ENCODE measurements at places on chromosomes 3 and 15. TPM values are rescaled to one million over a fixed set of nuclear protein-coding genes. Genes with fewer than 3 reads are reported as not detected.
A peak's percentile ranks its signal among the peaks of the same experiment; 100 is the strongest.

The SLITRK3 gene
- not detected for polyA plus RNA-seq

The TMOD2 gene
- polyA plus RNA-seq, result 5.2 TPM

DNA sequence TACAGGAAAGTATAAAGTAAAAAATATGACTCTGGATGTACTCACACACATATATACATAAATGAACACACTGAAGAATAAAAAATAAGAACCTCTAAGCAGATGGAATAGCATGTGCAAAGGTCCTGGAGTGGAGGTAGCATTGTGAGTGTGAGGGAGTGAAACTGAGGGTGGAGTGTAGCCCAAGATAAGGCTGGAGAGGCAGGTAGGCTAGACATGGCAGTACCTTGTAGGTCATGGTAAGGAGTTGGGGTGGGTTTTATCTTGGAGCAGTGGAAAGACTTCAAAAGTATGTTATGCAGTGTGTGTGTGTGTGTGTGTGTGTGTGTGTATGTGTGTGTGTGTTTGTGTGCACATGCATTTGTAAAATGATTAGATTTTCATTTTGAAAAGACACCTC lies 49.5 kb downstream of the TLNRD1 start:
- H3K27ac ChIP-seq, result no peak overlapping the region
- no peaks in the 10 kb centered on the region for H3K4me1 ChIP-seq
- DNase-seq, result no peak

DNA sequence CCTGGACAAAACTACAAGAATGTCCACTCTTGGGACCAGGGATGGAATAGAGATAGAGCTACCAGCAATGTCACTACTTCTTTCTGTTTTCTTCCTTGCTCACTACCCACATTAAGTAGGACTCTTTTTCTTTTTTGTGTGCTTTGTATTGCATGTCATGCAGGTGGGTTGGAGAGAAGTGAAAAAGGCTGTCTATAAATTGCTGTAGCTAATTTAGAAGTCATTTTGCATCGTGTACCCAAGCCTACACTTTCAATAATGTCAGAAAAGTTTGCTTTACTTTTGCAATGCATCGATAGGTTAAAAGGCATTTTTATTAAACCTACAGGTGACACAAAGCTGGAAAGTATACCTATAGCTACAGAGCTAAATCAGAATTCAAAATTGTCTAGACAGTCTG lies 58.9 kb downstream of the GTF2E1 start:
- no peaks in the 10 kb centered on the region for H3K36me3 ChIP-seq
- no peaks in the 10 kb centered on the region for H3K4me1 ChIP-seq
- DNase-seq, result no peak
- H3K27ac ChIP-seq, result no peak overlapping the region

The SEC22C gene
- 45.3 TPM for polyA plus RNA-seq

GRCh38 chr3:140910860-140911259 lies 30.8 kb upstream of the SLC25A36 start:
- no peaks in the 10 kb centered on the region for H3K36me3 ChIP-seq
- no peak overlapping the region for H3K27ac ChIP-seq

The EXD1 gene
- polyA plus RNA-seq, result 0.17 TPM

The RYR3 gene
- 0.09 TPM for polyA plus RNA-seq

DNA sequence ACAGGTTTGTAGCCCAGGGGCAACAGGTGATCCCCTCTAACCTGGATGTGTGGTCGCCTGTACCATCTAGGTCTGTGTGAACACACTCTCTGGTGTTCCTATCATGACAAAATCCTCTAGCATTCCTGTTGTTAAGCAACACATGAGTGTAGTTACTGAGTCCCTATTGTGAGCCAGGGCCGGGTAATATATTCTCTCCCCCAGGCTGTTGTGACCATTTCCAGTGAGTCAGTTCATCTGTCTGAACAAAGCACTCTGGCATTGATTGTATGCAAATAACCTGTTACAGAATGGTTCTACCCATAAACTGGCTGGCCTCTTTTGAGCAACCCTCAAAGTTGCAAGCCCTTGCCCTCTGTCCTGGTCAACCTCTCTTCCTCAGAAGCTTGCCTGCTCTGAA lies 2.6 kb upstream of the FLNB start:
- H3K4me1 ChIP-seq, result peaks cover 31% of the 10 kb centered on the region
- no peak overlapping the region for H3K4me3 ChIP-seq
- H3K27me3 ChIP-seq, result no peaks in the 10 kb centered on the region
- H3K36me3 ChIP-seq, result peaks cover 3% of the 10 kb centered on the region

DNA sequence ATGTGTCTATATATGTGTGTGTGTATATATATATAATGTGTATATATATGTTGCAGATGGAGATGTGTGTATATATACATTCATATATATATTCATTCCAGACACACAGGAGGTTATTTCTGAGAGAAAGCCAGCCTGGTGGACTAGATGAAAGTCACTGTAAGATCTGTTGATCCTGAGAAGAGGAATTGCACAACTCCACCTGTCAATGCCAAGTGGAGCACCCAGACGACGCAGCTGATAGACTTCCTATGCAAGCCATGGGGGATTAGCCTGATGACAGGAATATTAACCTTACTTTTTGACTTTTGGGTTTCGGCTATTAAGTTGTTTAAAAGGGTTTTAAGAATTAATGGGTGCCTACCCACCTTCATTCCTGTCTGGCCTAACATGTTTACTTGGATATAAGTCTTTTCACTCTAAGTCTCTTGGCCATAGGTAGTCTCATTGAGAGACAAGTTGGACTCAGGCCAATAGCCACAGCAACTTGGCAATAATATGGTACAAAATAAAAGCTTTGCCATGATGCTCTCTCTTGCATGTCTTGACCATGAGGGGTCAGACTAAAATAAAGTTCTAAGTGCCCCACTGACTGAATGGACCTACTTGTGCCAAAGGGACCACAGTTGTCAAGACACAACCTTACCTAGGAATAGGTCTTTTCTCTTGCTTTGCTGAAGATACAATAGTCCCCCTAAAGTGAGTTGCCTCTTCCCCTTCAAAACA lies 35.9 kb upstream of the GOLGA6L2 start:
- H3K27ac ChIP-seq, result no peak overlapping the region
- H3K27me3 ChIP-seq, result no peaks in the 10 kb centered on the region
- no peaks in the 10 kb centered on the region for H3K4me1 ChIP-seq
- H3K36me3 ChIP-seq, result no peaks in the 10 kb centered on the region
- no peak overlapping the region for H3K4me3 ChIP-seq
- no peak for DNase-seq

The PLA2G4B gene
- 8.6 TPM for polyA plus RNA-seq

DNA sequence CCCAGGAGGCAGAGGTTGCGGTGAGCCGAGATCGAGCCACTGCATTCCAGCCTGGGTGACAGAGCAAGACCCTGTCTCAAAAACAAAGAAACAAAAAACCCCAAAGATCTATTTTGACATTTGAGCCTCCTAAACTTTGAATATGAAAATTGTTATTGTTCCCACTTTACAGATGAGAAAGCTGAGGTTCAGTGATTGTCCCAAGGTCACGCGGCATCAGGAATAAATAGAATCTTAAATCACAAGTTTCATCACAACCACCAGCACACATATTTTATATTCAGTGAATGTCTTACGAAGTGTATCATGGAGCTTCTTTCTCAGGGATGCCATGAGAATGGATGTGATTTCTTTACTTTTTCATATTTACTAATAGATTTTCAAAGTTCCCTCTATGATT lies 5.3 kb upstream of the LRIG1 start:
- no peak overlapping the region for H3K4me3 ChIP-seq
- H3K36me3 ChIP-seq, result no peaks in the 10 kb centered on the region
- peaks cover 4% of the 10 kb centered on the region for H3K27me3 ChIP-seq
- H3K27ac ChIP-seq, result no peak overlapping the region

- no peaks in the 10 kb centered on the region for H3K27me3 ChIP-seq
- DNase-seq, result peak; percentile 92
- peak overlapping the region; percentile 88 for H3K4me3 ChIP-seq
- peaks cover 4% of the 10 kb centered on the region for H3K36me3 ChIP-seq
Measured at GRCh38 chr15:90869601-90870353, 1.4 kb downstream of the FURIN start.

- DNase-seq, result no peak
- H3K36me3 ChIP-seq, result no peaks in the 10 kb centered on the region
- H3K27ac ChIP-seq, result no peak overlapping the region
- H3K4me1 ChIP-seq, result peaks cover 4% of the 10 kb centered on the region
- no peaks in the 10 kb centered on the region for H3K27me3 ChIP-seq
- H3K4me3 ChIP-seq, result no peak overlapping the region
Measured at GRCh38 chr3:159627229-159627628, 361.4 kb upstream of the IL12A start.

- peak overlapping the region; percentile 61 for H3K27ac ChIP-seq
- H3K36me3 ChIP-seq, result no peaks in the 10 kb centered on the region
- no peak overlapping the region for H3K4me3 ChIP-seq
- peaks cover 39% of the 10 kb centered on the region for H3K4me1 ChIP-seq
Measured at GRCh38 chr3:190036631-190037030, 84.1 kb downstream of the P3H2 start.

The SATB1 gene
- 7.8 TPM for polyA plus RNA-seq

DNA sequence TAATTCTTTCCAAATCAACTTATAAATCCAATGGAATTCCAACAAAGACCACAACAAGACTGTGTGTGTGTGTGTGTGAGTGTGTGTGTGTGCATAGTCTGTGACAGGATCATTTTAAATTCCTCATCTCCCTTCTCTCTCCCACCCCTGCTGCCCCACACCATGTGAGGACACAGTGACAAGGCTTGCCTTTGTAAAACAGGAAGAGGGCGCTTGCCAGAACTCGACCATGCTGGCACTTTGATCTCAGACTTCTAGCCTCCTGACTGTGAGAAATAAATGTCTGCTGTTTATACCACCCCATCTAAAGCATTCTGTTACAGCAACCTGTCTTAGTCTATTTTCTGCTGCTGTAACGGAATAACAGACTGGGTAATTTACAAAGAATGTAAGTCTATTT lies 99.1 kb downstream of the NSMCE3 start:
- DNase-seq, result no peak
- no peak overlapping the region for H3K4me3 ChIP-seq

All from keratinocyte (primary cell).